ENCODE measurements at places on chromosomes 5 and 9. TPM values are rescaled to one million over a fixed set of nuclear protein-coding genes. Genes with fewer than 3 reads are reported as not detected.
A peak's percentile ranks its signal among the peaks of the same experiment; 100 is the strongest.

TCF7 gene
- total RNA-seq, result 6.3 TPM

IL3 gene
- not detected for total RNA-seq

CXCL14 gene
- 1.6 TPM for total RNA-seq

S1PR3 gene
- total RNA-seq, result 94.0 TPM

TMEFF1 gene
- total RNA-seq, result not detected

LMBRD2 gene
- 15.1 TPM for total RNA-seq

PIP5K1B gene
- total RNA-seq, result 6.8 TPM

SPINK13 gene
- not detected for total RNA-seq

CCDC152 gene
- total RNA-seq, result 0.42 TPM

DNA sequence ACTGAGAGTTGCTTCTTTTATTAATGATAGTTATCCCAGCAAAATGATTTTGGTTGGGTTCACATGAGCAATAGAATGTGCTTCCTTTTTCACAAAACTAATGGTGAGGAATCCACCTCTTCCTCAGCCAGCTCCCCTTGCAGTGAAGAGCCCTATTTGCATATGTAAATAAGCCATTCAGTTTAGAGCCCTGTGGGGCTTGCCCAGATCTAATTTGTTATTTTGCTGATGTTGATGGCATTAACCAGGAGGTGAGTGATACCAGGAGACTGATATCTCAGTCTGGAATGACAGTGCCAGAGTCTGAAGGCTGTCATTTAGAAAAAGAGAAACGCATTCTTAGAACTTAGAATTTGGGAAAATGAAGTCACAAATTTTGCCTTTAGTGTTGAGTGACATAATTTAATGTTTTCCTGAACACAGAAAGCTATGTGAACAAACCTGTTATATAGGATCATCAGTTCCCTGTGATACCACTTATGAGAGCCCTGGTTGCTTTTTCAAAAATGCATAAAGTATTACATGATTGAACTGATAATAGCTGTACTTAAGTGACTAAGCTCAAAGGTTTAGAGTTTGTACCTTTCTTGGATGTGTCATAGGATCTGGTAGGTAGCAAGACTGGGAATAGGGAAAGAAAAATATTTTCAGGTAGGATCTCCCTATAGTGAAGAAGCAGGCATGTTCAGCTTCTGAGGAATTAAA is 271.6 kb downstream of the MAST4 start:
- no peak for DNase-seq
- H3K4me3 ChIP-seq, result no peak overlapping the region
- H3K27ac ChIP-seq, result no peak overlapping the region
- H3K36me3 ChIP-seq, result no peaks in the 10 kb centered on the region
- H3K27me3 ChIP-seq, result no peaks in the 10 kb centered on the region

GRCh38 chr5:172689801-172690200 is 48.7 kb downstream of the NEURL1B start:
- H3K4me3 ChIP-seq, result no peak overlapping the region
- no peaks in the 10 kb centered on the region for H3K36me3 ChIP-seq
- DNase-seq, result no peak
- H3K27me3 ChIP-seq, result no peaks in the 10 kb centered on the region
- H3K27ac ChIP-seq, result no peak overlapping the region

DNA sequence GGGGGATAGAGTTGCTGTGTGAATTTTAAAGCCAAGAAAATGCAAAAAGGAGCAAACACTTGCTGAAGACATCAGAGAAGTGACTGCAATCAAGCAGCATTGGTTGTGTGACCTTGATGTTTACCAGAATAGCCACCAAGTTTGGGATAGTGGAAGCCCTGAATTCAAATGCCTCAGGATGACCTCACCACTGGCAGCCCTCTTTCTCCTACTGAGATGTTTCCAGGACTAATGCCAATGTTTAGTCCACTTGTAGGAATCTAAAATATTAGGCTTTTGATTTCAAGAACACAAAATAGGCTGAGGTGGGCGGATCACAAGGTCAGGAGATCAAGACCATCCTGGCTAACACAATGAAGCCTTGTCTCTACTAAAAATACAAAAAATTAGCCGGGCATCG is 112.2 kb upstream of the NUDT12 start:
- no peaks in the 10 kb centered on the region for H3K4me1 ChIP-seq
- no peaks in the 10 kb centered on the region for H3K36me3 ChIP-seq
- no peak for DNase-seq
- no peak overlapping the region for H3K27ac ChIP-seq

- no peaks in the 10 kb centered on the region for H3K36me3 ChIP-seq
- H3K4me3 ChIP-seq, result no peak overlapping the region
- H3K4me1 ChIP-seq, result peaks cover 4% of the 10 kb centered on the region
- no peak overlapping the region for H3K27ac ChIP-seq
These were observed 35.5 kb upstream of the CDKN2B start for GRCh38 chr9:22044583-22044982.

- H3K4me3 ChIP-seq, result peak overlapping the region; percentile 77
- no peaks in the 10 kb centered on the region for H3K27me3 ChIP-seq
- no peaks in the 10 kb centered on the region for H3K36me3 ChIP-seq
- H3K4me1 ChIP-seq, result peaks cover 24% of the 10 kb centered on the region
- no peak overlapping the region for H3K27ac ChIP-seq
- DNase-seq, result no peak
These were observed 719 bp downstream of the NOL8 start for GRCh38 chr9:92324431-92324830.

GRCh38 chr5:867300-867870 is 16.6 kb upstream of the ZDHHC11 start:
- H3K4me3 ChIP-seq, result no peak overlapping the region
- H3K27ac ChIP-seq, result no peak overlapping the region
- no peak for DNase-seq
- H3K36me3 ChIP-seq, result peaks cover 85% of the 10 kb centered on the region
- no peaks in the 10 kb centered on the region for H3K4me1 ChIP-seq

DNA sequence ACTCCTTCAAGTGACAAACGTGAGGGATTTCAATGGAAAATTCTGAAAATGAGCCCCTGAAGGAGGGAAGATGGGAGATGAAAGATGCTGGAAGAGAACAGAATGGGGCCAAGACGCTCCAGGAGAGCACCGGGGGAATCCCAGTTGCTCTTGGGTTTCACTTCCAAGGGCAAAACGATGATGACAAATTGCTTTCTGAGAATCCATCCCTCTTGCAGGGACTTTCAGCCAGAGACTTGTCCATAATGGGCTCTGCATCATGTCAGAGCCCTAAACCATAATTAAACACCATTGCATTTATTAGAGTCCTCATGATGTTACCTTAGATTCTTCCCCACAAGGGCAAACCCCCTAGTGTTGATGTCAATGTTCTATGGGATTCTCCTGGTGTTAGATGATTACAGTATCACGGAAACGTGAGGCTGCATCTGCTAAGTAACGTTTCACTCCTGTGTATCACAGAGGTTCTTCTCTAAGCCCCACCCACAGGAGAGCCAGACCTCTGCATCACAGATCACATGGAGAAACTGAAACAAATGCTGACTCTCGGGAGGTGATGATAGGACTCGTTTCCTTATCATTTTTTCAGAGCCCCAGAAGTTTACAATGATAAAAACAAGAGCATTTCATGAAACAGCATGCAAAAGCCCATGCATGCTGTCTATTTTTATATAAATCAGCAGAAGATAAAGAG is 114.4 kb downstream of the TENT4A start:
- H3K4me3 ChIP-seq, result peak overlapping the region; percentile 21
- H3K27me3 ChIP-seq, result no peaks in the 10 kb centered on the region
- no peaks in the 10 kb centered on the region for H3K36me3 ChIP-seq
- DNase-seq, result no peak
- H3K4me1 ChIP-seq, result no peaks in the 10 kb centered on the region

GRCh38 chr5:13930541-13931171 is 13.8 kb downstream of the DNAH5 start:
- no peaks in the 10 kb centered on the region for H3K27me3 ChIP-seq
- H3K36me3 ChIP-seq, result no peaks in the 10 kb centered on the region
- no peak overlapping the region for H3K27ac ChIP-seq
- no peak overlapping the region for H3K4me3 ChIP-seq

- H3K27ac ChIP-seq, result no peak overlapping the region
- no peaks in the 10 kb centered on the region for H3K4me1 ChIP-seq
- H3K36me3 ChIP-seq, result no peaks in the 10 kb centered on the region
- H3K27me3 ChIP-seq, result peaks cover 16% of the 10 kb centered on the region
- DNase-seq, result no peak
These were observed 72.6 kb downstream of the GTF3C4 start for GRCh38 chr9:132742821-132743311.

DNA sequence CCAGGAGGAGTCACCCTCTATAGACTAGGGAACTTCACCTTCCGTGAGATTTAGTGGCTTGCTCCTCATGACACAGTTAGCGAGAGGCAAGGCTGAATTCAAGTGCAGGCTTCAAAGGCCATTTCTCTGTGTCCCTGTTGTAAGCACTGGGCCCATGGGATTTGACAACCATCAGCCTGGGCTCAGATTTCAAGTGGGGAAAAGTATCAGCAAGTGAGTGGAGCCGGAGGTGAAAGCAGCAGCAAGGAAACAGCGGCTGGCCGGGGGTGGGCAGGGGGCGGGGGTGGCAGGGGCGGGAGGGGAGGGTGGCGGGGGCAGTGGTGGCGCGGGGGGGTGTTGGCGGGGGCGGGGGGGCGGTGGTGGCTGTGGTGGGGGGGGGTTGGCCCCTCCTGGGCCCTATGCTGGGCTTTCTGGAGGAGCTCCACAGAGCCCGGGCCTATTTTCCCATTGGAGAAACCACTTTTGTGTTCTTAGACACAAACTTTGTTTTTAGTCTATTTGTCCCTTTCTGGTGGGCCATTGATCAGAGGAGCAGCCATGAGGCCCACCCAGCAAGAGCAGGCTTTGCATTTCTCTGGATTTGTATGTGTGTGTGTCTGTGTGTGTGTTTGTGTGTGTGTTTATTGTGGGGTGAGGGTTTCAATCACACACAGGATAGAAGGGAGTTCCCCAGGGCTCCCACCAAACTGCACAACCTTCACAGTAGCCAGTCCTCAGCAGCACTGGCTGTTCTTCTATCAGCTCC is 165.4 kb upstream of the RAI14 start:
- H3K27ac ChIP-seq, result no peak overlapping the region
- H3K36me3 ChIP-seq, result no peaks in the 10 kb centered on the region
- DNase-seq, result no peak
- peaks cover 4% of the 10 kb centered on the region for H3K4me1 ChIP-seq
- H3K27me3 ChIP-seq, result no peaks in the 10 kb centered on the region

DNA sequence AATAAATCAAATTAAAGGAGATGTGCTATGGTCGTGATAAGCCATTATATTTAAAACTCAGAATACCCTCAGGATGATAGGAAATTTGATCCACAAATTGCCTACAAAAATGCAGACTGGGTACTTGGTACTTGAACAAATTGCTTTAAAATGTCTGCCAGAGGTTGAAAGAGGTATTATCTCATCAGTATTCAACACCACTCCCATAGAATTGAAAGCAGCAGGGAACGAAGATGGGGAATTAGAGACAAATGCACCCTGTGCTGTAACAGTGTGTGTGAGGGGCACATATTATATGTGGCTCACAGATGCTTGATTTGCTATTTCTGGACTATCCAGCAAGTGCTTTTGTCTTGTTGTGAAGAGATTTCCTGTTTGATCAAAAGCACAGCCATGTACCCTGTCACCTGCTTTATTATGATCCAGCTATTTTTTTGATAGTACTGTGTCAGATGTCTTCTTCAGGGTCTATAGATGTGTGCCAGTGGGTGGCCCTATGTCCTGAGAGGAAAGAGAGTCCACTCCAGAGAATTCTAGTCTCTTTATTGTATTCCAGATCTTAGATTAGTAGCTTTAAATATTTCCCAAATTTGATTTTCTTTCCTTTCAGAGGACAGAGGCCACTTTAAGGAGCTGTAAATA is 120.1 kb downstream of the XRCC4 start:
- H3K4me3 ChIP-seq, result no peak overlapping the region
- no peaks in the 10 kb centered on the region for H3K4me1 ChIP-seq
- H3K36me3 ChIP-seq, result no peaks in the 10 kb centered on the region
- H3K27ac ChIP-seq, result no peak overlapping the region
- H3K27me3 ChIP-seq, result no peaks in the 10 kb centered on the region

- no peak overlapping the region for H3K4me3 ChIP-seq
- H3K36me3 ChIP-seq, result no peaks in the 10 kb centered on the region
- no peak overlapping the region for H3K27ac ChIP-seq
- DNase-seq, result no peak
- H3K4me1 ChIP-seq, result peaks cover 18% of the 10 kb centered on the region
These were observed 54.3 kb downstream of the MTX3 start for GRCh38 chr5:79936646-79937216.

DNA sequence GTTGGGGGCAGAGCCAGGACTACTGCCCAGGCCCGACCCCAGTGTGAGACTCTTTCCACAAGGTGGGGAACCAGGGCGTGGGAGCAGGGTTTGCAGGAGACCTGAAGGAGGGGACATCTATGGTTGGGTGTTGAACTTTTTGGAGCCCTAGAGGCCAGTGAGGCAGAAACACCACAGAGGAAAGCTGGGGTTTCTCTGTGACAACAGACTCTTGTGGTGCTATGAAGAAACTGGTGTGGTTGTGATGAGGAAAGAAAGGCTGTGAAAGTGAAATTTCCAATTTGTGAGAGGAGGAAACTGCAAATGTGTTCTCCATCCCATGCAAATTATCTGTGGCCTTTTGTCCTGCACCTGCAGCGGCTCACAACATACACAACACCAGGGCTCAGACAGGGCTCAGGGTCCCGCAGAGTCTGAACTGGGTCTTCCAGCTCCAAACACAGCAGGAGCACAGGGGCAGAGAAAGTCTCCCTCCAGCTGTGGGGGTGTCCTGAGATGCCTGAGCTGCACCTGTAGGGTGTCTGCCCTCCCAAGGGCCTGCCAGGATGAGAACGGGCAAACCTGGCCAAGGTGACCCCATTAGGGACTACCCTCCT is 51.4 kb upstream of the GRHPR start:
- DNase-seq, result no peak
- H3K4me1 ChIP-seq, result no peaks in the 10 kb centered on the region
- no peak overlapping the region for H3K4me3 ChIP-seq
- H3K36me3 ChIP-seq, result no peaks in the 10 kb centered on the region
- no peak overlapping the region for H3K27ac ChIP-seq
- H3K27me3 ChIP-seq, result no peaks in the 10 kb centered on the region

- H3K27me3 ChIP-seq, result no peaks in the 10 kb centered on the region
- peaks cover 6% of the 10 kb centered on the region for H3K4me1 ChIP-seq
- no peak for DNase-seq
- no peaks in the 10 kb centered on the region for H3K36me3 ChIP-seq
These were observed 812.0 kb downstream of the CDH18 start for GRCh38 chr5:19175776-19176570.

Data from adrenal gland (tissue), 19 donors.